GM04504 (cell line): ENCODE measurements at places on chromosomes 13 and 19.
A peak's percentile ranks its signal among the peaks of the same experiment; 100 is the strongest.

DNA sequence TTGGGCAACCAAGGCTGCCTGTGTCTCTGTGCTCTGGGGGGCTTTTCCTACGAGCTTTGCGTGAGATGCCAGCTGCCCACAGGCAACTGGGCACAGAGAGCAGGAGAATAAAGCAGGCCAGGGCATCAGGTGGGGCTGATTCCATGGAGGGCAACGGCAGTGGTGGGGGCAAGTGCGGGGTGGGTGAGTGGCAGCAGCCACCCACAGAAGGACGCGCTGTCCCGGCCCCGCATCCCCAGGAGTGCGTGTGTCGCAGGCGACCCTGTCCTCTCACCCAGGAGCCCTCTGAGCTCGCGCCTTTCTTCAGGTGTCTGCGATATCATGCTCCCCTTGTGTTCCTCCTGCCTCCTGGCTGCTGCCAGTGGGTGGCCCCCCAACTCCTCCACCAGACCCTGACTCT, 67.4 kb downstream of the MCF2L start:
- no peak for DNase-seq

DNA sequence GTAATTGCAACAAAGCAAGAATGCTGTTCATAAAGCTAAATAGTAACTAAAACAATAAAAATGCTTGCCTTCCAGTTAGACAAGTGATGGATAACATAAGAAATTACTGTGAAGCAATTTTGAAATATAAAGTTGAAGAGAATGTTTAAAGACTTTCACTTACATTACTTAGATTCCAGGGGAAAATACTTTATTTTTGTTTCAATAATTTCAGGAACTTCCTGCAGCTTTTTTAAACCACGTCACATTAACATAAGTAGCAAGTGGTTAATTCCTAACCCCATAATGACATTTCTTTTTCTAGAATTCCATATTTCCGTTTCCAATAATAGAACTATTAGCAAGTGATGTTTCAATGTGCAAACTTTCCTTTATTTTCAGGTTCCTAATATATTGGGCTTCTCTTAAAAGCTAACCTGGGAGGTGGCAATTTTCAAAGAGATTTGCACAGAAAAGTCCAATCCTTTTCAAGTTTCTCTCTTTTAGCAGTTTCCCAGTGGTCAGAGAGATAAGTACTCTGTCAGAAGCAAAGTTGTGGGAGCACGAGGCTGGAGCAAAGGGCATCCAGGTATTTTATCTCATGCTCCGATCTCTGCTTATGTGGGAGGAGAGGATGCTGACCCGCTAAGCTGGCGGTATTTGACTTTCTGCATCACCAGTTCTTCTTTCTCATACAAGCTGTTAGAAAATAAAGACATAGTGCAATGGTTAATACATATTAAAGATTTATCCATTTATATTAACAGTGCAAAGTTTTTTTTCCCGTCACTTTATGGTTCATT, 1025.3 kb downstream of the EFNB2 start:
- no peak for DNase-seq

DNA sequence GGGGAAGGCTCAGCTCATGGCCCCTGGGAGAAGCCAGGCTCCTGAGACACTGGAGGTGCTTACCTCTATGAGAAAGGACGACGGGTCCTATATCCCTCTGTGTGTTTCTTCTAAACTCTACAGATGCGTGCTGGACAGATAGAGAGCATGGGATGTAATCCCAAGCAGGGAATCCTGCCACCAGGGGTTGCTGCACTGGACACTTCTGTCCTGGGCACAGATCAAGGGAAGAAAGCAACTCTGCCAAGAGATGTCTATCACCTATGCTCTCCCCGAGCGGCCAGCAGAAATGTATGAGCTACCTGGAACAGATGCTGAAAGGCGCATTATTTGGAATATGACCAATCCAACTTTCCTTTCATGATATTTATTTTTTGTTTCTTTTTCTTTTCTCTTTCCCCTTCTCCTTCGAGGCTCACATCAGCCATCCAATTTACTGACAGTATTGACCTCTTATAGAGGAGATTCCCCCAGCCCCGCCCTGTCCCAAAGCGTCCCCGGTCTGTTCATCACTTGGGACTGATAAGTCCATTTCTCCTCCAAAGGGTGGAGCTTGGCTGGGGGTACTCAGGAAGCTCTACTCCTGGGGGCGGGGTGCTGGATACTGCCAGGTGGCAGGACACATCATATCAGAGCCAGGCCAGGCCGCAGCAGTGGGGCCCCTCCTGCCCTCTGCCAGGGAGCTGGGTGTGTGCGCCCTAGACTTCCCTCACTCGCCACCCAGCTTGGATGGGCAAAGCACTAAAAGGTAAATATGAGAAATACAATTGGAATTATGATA, 34.2 kb downstream of the TSHZ3 start:
- DNase-seq = no peak

DNA sequence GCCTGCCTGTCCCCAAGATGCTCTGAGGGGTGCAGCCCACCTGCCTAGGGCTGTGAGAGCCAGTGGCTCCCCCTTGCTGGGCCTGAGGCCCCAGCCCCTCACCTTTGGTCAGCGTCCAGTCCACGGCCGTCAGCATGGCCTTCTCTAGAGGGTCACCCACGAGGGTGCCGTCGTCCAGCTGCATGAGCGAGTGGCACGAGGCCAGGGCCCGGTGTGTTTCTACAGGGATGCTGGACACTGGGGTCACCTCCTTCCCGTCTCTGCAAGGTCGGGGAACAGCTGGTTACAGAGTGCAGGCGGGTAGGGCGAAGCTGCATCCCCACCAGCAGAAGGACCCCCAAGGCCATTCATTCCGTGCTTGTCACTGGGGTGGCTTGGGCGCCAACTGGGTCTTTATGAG, 9.0 kb downstream of the ATP13A1 start:
- DNase-seq = no peak

DNA sequence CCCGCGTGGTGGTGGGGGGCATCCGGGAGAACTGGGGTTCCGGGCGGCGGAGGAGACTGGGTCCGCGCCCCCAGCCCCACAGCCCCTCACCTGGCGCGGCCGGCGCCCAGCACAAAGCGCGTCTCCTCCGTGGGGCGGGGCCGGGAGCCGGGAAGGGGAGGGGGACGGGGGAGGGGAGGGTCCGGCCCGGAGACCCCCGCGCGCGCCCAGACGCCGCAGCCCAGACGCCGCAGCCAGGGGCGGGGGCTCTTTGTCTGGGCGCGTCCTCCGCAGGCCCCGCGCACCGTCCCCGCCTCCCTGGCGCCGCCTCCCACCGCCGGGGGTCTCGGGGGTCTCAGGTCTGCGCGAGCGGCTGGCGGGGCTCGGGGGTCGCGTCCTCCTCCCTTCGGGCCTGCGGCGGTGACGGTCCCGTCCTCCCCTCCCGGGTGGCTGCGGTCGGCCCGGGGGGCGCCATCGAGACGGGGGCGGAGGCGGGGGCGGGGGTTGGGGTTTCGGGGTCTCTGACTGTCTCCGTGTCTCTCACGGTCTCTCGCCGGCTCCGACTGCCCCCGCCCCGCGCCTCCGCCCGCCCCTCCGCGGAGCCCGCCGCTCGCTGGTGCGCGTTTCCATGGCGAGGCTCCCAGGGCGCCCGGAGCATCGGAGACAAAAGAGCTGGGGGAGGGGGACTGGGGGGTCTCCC, at the start of gene PLPPR3:
PLPPR3 (minus strand) TSS at position 131 of the 679 bp plus-strand sequence. CDS start 396 bp downstream, outside the sequence.
- no peak for DNase-seq

GRCh38 chr13:87810920-87811344, 139.8 kb downstream of the SLITRK5 start:
- no peak for DNase-seq

DNA sequence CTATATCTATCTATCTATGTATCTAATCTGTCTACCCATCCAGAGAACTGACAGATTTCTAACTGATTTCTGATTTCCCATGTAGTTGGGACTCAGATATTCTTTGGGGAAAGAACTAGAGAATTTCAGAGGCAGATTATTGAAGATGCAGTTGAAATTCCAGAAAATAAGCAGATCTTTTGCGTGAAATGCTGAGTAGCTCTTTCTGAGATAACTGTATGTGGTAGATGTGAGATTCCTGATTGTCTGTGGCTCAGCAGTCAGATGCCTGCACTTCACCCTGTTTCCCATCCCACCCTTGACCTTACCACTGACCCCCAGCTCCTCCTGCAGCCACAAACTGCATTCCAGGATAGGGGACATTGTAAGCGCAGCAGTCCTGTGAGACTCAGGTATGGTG, 61.5 kb downstream of the DGKH start:
- DNase-seq = no peak

DNA sequence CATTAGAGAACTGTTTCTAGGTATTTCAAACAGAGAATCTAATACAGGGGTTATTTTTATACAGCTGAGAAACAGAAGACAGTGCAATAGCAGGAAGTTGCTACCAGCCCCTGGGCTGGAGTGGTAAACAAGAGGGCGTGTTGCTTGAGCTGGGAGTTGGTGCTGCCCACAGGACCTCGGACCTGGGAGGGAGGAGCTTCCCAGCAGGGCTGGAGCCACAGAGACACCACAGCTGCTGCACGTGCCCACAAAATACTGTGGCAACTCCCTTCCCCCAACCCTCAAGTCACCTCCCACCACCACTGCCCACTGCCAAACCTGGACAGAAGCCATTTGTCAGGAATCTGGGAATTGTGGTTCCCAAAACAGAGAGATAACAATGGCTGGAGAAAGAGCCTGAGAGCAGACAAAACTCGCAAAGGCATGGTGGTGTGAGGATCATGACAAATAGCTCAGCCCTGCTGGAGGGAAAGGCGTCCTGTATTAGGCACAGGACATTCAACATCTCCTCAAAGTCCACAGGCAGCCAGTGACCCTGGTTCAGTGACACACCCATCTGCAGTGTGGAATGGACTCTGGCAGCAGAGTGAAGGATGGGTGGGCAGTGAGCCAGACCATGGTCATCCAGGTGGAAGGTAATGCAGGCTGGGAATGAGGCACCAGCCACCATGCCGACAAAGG, 57.2 kb downstream of the SPATA13 start:
- no peak for DNase-seq

DNA sequence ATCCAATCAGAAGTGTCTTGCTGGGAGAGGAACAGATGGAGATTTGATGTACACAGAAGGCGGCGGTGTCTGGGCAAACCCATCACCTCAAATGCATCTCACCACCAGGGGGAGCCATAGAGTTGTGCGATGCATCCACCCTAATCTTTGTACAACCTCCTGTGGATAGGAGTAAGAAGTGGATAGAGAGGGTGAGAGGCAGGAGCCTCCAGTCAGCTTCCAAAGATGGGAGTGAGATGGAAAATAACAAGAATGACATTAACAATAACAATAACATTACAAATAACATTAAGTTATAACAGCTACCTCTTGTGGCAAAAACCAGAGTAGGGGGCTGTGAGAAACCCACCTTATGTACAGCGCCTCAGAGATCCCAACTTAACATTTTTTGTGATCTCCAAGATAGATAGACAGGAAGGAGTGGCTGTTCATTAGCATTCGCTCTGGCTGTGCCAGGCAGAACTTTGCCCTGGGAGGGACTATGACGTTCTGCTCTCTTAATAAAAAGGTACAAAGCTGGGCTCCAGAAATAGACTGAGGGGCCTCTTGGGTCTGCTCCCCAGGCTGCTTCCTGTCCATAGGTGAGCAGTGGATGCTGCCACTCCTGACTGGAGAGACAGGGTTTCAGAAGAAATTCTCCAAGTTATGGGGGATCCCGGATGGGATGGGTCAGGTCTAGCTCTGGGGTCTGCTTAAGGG, 5.2 kb upstream of the CEACAM18 start:
- peak; percentile 44 for DNase-seq

DNA sequence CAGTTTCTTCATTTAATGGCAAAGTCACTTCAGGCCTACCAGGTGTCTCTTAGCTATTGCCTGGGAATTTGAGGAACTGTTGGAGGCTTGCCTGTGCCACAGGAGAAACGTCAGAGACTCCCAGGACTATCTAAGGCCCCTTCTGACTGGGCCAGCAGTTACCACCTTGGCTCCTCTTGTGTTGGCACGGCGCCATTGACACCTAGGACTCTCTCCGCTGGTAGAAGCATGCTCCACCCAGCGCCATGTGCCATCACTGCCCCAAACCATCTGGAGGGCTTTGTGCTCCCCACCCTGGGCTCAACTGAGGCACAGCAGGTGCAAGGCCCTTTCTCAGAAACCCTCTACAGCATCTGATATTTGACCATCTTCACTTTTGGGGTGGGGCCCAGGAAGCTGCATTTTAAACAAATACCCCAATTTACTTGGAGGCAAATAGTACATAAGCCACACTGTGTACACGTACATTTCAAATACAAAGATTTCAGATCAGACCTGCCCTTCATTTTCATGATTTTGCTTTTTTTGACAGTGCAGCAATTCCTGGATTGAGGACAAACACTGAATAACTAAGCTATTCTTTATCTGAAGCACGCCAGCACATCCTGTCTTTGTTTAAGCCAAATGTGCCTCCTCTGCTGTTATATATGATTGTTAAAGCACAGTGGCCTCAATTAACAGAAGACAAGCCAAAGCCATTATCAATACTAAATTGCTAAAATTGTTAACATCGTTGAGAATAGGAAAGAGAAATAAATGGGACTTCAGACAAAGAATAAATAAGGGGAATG, 59.9 kb upstream of the TPP2 start:
- DNase-seq = no peak

GRCh38 chr19:48878196-48879024, 6.2 kb downstream of the PPP1R15A start:
- DNase-seq = no peak

- DNase-seq = no peak
Observed at GRCh38 chr13:59450229-59450628, 713.5 kb downstream of the DIAPH3 start.

DNA sequence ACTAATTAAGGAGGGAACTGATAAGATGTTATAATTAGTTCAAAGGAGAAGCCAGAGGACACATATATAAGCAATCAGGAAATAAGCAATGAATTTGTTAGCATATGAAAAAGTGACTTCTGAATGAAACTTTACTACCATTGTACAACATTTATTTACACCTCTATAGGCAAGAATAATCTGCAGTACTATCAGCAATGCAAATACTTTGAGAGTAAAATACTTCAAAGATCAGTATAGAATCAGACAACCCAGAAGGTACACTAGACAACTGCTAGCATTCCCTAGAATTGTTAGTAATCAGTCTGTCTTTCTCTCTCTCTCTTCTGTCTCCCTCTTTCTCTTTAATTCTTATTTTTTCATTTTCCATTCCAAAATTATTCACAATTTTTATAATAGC, 196.8 kb upstream of the ATXN8OS start:
- DNase-seq = no peak

- no peak for DNase-seq
Observed at GRCh38 chr13:31944262-31945160, 87.1 kb upstream of the FRY start.

DNA sequence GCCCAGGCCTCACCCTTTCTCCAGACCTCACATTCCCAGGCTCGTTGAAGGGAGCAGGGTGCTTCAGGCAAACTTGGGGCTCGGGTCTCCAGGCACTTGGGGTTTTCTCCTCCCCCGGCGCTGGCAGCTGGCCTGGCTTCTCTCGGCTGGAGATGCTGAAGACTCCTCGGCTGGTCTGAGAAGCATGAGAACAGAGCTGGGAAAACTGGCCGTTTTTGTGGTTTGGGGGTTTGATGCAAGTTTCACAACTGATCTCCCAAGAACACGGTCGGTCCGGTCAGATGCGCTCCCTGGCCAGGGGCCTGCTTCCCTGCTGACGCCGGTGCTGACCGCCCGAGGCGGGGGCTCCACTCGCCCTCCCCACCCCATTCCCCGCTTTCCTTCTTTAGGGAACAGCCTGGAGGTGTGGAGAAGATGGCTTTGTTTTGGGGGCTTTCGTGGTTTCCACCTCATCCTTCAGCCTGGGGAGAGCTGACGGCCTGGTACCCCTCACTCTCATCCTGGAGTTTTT, 35.3 kb downstream of the CEBPA start:
- no peak for DNase-seq
